Activated T-helper 2 cell treated with anti-CD3 and anti-CD28 coated beads, Interferon-gamma antibody, Interleukin-2, Interleukin-4, amounts not matched to agents 10 μg/mL and 5 μg/mL and 100 μg/mL, durations not matched to agents 14 hours and 24 hours and 36 hours (primary cell): ENCODE measurements at places on chromosomes 7 and 10.

GRCh38 chr7:154484406-154484805 lies 432.2 kb downstream of the DPP6 start:
- no peaks in the 10 kb centered on the region for H3K27me3 ChIP-seq
- H3K36me3 ChIP-seq, result no peaks in the 10 kb centered on the region
- H3K27ac ChIP-seq, result no peak overlapping the region
- no peaks in the 10 kb centered on the region for H3K4me1 ChIP-seq
- no peak for DNase-seq

GRCh38 chr7:70793821-70794220 lies 338.1 kb upstream of the GALNT17 start:
- no peak for DNase-seq
- no peak overlapping the region for H3K4me3 ChIP-seq
- no peaks in the 10 kb centered on the region for H3K27me3 ChIP-seq
- H3K4me1 ChIP-seq, result peaks cover 2% of the 10 kb centered on the region

DNA sequence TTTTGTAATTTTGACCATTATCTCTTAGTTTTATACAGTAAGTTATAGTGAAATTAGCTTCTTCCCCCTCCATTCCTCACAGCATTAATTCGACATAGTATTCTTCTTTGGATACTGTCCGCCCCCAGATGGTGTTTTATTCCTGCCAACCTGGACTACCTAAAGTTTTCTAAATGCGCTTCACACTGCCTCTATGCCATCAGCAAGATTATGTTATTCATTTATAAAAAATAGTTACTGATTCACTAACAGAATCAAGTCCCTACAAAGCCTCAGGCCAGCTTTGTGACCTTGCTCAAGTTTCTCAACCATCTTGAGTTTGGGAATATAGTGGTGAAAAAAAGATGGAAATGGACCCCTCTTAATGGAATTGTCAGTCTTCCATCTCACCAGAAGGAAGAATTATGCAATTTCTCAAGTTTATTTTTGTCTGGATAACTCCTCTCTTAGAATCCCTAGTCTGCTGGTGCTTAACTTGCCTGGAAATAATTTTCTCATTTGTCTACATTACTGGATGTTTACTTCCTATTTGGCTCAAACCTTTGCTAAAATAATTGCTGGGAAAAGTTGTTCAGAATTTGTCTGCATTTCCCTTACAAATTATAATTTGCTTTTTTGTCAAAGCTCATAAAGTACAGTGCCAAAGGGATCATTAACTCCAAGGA lies 16.7 kb upstream of the FGL2 start:
- peaks cover 8% of the 10 kb centered on the region for H3K36me3 ChIP-seq
- H3K4me3 ChIP-seq, result no peak overlapping the region
- no peak for DNase-seq
- peaks cover 4% of the 10 kb centered on the region for H3K27me3 ChIP-seq
- no peak overlapping the region for H3K27ac ChIP-seq
- H3K4me1 ChIP-seq, result no peaks in the 10 kb centered on the region

GRCh38 chr10:122519873-122520272 lies 40.7 kb upstream of the DMBT1 start:
- no peaks in the 10 kb centered on the region for H3K36me3 ChIP-seq
- no peak overlapping the region for H3K27ac ChIP-seq
- H3K27me3 ChIP-seq, result peaks cover 17% of the 10 kb centered on the region

DNA sequence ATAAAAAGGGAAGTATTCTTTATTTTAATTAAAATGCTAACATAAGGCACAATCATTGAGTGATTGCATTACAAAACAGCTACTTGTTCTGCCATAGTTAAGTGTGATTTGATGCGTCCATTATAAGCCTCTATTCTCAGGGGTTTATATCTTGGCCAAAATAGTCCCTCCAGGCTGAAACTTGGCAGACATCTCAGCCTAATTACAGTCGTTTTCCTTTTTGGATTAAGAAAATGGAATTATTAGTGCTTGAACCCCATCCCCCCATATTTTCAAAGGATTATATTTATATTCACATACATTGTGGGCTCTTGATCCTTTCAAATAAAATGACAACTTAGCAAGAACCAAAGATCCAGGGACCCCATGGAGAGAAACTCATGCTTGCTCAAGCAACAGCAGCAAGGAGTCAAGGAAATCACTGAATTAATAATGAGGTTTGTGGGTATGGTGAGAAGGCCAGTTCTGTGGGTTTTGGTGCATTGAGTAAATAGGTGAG lies 66.7 kb upstream of the NEUROD6 start:
- H3K36me3 ChIP-seq, result no peaks in the 10 kb centered on the region
- no peak for DNase-seq
- H3K4me3 ChIP-seq, result no peak overlapping the region
- H3K4me1 ChIP-seq, result no peaks in the 10 kb centered on the region

DNA sequence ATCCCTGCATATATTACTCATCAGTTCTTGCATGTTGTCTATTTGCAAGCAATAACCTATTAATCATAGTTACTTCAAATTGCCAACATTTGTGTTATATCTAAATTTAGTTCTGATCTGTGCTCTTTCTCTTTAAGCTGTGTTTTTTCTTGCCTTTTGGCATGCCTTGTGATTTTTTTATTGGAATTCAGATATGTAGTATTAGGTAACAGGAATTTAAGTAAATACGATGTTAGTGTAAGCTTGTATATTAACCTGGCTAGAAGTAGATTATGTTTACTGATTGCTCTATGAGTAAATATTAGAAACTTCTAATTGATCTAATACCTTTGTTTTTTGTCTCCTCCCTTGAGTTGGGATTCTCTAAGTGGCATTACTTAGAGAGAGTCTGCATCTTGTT lies 718.9 kb upstream of the POT1 start:
- H3K36me3 ChIP-seq, result no peaks in the 10 kb centered on the region
- no peak overlapping the region for H3K4me3 ChIP-seq
- no peak for DNase-seq
- H3K27ac ChIP-seq, result no peak overlapping the region
